ENCODE measurements at places on chromosomes 4 and X.

- no peak for DNase-seq
These were observed 319.1 kb downstream of the C4orf33 start for GRCh38 chr4:129415004-129415403.

DNA sequence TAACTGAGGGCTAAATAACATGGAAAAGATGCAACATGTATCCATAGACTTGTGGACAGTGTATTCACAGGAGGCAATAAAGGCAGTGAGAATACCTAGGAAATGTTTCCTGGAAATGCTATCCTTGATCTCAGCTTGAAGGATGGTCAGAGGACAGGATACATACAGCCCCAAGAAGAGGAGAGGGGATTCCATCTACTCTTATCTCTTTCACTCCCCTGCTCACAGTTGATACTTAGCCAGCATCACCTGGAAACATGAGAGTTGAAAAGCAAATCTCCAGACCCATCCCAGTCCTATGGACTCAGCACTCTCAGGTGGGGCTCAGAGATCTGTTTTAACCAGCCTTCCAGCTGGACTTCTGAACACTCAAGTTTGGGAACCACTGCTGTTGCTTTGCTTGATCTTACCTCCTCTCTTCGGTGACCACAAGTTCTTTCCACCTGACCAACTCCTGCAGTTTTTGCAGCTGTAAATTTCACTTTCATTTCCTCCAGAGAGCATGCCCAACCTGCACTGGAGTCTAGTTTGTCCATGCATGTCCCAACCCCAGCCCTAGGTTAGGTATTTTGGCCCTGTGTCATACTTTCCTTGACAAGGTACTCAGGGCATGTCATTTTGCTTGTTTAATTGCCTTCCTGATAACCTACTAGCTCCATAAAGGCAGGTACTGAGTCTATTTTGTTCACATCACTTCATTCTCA, 10.4 kb downstream of the RELL1 start:
- DNase-seq = no peak

DNA sequence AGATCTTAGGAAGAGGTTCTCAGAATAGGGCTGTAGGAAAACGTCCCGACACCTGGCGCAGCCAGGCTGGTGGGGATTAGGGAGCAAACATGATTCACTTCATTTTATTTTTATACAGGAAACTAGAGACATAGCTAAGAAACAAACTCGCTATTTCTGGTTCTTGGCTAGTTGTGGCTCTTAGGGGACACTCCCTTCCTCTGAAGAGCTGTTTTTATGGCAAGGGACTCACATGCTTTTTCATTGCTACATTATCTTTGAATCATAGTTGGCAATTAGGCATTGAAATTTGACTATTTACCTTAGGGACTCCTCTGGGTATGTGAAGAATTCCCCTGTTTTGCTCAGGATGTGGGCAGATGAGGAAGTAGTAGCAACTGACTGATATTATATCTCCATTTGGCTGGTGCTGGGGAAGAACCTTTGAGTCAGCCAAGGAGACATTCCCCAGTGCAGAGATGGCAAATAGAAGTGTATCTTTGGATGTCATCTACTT, 174.5 kb downstream of the SMIM20 start:
- no peak for DNase-seq

DNA sequence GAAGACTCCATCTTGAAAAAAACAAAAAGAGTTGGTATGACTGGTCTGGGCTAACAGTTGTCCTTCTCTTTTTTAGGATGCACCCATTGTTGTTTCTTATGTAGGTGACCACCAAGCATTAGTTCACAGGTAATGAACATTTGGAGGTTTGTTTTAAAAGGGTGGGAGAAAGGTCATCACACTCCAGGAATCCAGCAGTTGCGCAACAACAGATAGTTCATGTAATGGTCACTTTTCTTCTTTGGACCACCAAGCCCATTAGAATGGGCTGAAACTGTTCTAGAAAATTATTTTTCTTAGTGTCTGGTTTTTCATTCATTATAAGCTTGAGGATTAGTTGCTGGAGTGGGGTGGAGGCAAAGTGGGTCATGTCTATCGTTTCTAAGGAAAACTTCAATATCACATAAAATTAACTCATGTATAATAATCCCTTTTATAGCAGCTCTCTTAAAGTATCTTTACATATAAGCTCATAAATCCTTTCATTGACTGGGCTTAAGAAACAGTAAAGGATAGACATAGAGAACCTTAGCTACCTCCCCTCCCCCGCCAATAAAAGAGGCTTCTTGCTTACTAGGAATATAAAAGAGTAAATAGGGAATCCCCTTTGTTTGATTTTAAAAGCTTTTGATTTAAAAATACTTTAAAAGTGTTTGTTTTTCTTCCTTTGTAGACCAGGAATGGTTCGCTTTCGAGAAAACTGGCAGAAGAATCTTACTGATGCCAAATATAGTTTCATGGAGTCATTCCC, 23.5 kb downstream of the NKAP start:
- DNase-seq = no peak

GRCh38 chr4:21102667-21103066, 402.4 kb downstream of the PACRGL start:
- DNase-seq = no peak

GRCh38 chr4:140254651-140255299, 100.8 kb upstream of the MAML3 start:
- DNase-seq = no peak

DNA sequence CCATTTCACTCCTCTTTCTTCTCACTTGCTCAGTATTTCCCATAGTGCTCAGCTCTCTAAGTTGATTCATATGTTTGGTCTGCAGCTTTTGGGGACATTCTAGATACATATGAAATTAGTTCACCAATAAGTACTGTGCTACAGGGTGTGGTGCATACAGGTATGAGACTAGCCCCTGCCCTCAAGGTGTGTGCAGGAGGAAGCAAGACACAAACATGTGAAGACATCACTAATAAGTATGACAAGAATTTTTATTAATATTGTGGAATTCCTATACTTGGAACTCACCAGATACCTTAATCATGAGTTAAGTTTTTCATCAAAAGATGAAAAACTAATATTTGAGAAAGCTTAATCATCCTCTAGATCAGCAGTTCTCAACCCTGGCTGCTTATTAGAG, 505.2 kb downstream of the ZNF674 start:
- no peak for DNase-seq

DNA sequence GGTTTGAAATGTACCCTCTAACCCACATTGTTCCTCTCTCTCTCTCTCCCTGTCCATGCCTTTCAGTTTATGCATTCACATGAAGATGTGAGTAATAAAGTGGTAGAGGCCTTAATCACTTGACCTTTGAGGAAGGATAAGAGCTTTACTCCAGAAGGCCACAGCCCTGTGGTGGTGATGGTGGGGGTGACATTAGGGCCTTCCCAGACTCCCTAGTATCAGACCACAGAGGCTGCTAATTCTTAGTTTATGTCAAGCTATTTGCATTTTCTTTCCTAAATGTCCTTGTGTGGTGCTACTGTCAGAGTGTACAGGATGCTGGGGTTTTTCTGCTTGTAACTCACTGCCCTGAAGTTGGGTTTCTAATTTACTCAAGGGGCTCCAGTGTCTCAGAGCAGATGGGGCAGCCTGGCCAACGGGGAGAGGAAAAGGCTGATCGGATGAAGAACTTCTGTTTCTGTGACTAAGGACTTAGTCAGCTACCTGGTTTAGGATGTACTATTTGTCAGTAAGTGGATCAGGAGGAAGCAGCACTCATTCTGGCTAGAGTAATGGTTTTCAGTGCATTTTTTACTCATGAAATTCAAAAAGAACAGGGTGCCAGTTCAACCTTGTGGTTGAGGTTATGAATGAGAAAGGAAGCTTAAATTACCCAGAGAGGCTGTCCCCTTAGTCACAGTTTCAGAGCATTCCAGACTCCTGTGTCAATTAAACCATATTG, 509.6 kb upstream of the DIPK2B start:
- DNase-seq = no peak

GRCh38 chrX:123408821-123409737, 225.0 kb downstream of the GRIA3 start:
- no peak for DNase-seq

GRCh38 chr4:125573786-125574185, 259.0 kb downstream of the FAT4 start:
- DNase-seq = no peak

- no peak for DNase-seq
These were observed 93.3 kb downstream of the PHOX2B start for GRCh38 chr4:41655177-41655576.

- DNase-seq = no peak
These were observed 6.3 kb upstream of the ARHGEF38 start for GRCh38 chr4:105546086-105546485.

GRCh38 chr4:105147016-105147552, 408 bp downstream of the TET2 start:
- DNase-seq = no peak

DNA sequence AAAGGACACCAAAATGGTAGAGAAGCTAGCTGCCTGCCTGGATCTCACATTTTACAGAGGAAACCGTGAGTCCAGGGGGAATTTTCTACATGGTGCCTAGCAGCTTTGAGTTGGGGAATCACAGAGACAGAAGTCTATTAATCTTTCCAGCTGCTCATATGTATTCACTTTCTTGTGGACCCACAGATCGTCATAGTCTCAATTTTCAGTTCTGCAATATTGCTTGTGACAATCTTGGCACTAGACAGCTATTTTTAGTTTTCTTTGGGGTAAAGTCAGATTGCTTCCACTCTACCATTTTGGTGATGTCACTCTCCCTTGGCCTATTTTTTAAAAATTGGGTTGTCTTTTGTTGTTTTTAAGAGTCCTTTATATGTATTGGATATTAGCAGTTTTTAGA, 233.4 kb upstream of the STK26 start:
- no peak for DNase-seq

GRCh38 chr4:3285558-3286334, 7.1 kb upstream of the RGS12 start:
- no peak for DNase-seq

- no peak for DNase-seq
These were observed 45.3 kb upstream of the HELT start for GRCh38 chr4:184972991-184973390.

DNA sequence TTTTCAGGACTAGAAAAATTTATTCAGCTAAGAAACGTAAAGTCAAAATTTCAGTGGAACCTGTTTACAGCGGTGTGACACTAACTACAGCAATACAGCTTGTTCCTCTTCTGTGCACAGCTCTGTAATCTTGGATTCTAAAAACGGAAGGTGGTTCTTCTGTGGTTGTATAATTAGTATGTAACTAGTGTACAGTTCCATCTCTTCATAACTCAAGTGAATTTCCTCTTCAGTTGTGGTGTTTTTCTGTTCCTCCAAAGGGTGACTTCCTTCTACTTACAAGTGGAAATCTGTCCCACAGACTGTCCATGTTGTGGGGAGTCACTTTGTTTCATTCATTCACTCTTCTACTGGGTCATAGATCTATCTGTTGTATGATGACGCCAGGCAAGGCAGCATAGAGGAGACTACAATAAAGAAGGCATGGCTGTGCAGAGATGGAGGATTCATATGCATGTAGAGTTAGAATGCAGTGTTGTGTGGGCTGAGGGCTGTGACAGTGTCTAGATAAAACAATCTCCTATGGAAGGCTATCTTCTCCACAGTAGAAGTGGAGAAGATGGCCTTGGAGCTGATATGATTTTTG, 5.4 kb downstream of the DAPP1 start:
- no peak for DNase-seq

GRCh38 chrX:74272230-74272629, 31.8 kb upstream of the ZCCHC13 start:
- DNase-seq = no peak

DNA sequence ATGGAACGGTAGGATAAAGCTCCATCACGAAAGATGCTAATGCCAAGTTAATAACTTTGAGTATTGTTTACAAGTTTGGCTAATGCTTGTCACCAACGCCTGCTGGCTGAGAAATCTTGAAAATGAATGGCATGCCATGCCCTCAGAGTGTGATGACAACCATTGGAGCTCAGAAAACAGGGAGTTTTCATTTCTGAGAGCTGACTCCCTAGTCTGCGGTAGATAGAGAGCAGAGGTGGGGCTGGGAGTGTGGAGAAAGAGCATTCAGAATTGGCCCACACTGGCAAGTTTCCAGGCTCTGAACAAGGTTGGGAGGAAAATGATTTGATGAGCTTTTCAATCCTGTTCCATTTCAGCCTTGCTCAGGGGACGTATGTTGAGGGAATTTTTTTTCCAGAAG, 183.9 kb downstream of the CPEB2 start:
- no peak for DNase-seq

- peak; percentile 22 for DNase-seq
These were observed 121.9 kb downstream of the BEND2 start for GRCh38 chrX:18098763-18099162.

GRCh38 chr4:73615613-73616012, 4.6 kb downstream of the RASSF6 start:
- DNase-seq = no peak

DNA sequence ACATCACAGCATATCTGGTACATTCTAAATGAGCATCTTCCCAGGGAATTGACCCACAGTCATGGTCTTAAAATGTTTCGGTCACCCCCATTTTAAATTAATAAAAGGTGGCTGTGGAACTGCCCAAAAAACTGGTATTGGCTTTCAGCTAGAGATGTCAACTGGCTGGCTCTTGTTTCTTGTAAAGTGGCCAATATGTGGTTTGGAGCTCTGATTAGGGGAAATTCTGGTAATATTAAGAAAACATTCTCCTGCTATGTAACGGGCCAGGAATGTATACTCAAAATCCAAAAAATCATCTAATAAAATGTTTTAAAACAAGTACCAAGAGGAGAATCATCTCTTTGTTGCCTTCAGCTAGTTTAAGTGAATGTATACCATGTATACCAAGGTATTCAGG, 62.0 kb upstream of the VCX2 start:
- DNase-seq = no peak

DNA sequence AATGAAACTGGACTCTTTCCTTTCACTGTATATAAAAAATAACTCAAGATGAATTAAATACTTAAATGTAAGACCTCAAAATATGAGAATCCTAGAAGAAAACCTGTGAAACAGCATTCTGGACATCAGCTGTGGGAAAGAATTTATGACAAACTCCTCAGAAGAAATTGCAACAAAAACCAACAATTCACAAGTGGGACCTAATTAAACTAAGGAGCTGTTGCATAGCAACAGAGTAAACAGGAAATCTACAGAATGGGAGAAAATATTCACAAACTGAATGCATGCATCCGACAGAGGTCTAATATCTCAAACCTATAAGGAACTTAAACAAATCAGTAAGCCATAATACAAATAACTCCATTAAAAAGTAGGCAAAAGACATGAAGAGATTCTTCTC, 851.7 kb upstream of the PCDH10 start:
- no peak for DNase-seq

Measured in nucleus accumbens (tissue), 56 donors.